ENCODE measurements at places on chromosomes 16 and 17.

DNA sequence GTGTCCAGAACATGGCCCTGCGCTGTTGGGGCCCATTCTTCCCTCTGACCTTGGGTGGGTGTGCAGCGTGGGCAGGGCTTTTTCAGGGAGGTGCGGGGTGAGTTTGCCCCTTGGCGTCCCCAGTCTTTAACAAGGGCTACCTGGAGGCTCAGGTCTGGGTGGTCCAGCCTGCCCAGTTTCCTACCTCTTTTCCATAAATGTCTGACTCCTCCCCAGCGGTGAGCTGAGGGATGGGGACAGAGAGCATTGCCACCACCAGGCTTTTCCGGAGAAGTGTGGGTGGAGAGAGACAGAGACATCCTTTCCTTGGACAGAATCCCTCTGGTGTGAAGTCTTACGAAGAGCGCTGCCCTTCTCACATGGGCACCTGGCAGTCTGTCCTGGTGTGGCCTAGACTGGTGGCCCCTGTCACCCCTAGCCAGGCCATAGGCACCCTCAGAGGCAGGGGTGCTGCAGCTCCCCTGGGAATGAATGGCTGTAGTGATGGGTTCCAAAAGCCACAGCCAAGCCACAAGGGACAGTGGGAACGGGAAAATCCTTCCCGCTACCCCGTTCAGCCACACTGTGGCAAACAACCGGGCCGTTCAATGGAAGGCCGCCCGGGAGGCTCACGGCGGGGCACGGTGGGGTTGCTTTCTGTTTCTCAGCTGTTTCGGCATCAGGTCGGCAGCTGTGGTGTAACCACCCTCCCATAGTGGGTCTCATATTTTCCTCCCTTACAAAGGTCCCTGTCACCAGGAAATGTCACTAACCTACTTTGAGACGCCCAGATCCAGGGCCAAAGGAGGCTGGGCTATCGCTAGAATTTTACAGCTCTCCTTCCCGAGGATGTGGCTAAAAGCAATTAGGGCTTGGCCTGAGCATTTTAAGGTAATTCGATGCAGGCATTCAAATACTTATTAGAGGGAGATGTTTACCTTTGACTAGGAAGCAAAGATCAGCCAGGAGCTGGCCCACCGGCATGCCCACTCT lies 61.9 kb upstream of the GSE1 start:
- no peak for DNase-seq

DNA sequence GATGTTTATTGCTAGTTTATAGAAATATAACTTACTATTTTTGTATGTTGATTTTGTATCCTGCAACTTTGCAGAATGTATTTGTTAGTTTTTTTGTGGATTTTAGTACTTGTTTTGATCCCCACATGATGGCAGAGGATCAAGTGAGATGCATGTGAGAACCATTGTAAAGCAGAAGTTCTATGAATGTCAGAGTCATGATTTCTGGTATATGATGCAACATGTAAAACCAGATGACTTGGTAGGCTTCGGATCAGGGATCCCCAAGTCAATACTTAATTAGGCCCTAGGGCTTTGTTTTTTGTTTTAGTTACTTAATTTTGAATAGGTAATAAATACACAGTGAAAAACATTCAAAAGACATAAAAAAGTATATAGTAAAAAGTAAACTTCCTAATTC lies 45.8 kb downstream of the ESRP2 start:
- no peak for DNase-seq

DNA sequence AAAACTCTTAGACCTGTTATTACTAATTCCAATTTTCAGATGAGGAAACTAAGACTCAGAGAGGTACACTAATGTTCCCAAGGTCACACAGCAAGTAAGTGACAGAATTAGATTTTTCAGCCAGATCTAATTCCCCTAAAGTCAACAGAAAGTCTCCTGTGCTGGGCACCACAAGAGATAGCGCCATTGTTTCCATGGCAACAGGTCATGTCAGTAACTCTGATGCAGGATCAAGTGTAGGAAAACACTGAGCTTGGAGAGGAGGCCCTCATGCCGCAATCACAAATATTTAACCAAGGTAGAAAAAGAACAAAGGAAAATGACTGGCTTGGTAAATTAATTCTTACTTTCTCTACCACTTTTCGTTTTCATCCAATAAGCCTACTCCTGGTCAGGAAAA lies 166.0 kb upstream of the CDH13 start:
- DNase-seq, result no peak

DNA sequence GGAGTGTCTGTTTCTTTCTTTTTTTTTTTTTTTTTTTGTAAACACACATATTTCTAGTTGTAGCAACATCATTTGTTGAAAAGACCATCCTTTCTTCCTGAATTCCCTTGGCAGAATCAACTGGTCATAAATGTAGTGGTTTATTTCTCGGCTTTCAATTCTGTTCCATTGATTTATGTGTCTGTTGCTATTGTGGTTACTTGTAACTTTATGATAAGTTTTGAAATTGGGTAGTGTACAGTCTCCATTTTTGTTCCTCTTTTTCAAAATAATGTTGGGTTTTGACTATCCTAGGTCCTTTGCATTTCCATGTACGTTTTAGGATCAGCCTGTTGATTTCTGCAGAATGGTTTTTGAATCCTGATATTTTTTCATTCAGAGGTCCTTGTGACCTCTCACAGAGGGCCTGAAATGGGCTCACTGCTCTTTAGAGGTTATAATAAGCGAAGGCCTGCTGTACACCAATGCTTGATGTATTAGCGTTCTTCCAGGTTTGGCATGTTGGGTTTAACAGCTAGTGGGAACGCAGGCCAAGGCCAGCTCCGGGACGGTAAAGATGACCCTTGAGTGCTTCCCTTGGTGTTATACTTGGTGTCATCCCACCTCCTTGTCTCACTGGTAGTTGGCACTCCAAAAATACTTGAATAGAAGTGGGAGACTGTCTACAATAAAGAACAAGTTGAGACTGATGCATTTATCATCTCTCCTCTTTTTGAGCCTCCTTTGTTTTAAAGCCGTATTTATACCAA lies 43.8 kb downstream of the ZNRF1 start:
- no peak for DNase-seq

DNA sequence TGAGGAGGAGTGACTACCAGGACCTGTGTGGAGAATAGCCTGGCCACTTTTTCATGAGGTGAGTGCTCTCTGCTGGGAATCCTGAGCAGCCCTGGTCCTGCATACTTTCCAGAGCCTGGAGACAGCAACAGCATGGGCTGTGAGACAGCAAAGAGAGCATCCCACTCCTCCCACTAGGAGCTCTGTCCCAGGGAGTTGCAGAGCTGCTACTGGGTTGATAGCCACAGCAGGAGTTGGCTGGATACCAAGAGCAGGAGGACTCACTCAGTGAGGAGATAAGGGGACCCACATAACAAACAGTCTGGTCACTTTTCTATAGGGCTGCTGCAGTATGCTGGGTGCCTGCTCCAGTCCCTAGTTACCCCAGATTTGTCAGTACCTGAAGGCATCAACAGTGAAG lies 439.3 kb upstream of the CDH8 start:
- DNase-seq, result no peak

DNA sequence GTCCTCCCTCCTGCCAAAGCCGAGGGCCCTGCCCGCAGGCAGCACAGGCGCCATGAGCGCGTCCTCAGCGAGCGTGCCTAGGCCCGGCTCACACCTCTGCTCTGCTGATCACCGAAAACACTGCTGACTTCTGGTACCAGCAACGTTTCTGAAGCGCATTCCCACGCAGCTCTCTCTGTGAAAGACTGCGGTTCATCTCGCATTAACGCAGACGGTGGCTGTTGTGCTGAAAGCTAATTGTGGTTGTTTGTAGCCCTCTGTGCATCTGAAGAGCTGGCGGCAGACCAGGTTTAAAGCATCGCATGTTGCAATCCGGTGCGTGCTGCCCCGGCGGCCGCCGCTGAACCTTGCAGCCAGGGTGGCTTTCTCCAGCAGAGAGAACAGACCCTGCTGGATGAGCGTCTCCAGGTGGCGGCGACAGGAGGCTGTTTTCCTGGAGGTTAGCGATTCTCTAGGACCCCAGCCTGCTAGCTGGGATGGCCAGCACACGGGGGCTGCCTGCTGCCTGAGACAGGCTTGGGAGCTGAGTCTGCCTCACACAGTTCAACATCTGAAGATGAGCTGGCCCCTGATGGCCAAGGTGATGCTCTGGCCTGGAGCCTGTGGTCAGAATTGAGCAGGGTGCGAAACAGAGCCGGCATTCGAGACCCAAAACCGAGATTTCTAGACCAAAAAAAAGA lies 49.8 kb upstream of the CHMP6 start:
- peak; percentile 79 for DNase-seq

- no peak for DNase-seq
Observed at GRCh38 chr16:67653789-67654402, 6.2 kb downstream of the ACD start.

- no peak for DNase-seq
Observed at GRCh38 chr16:75308011-75308410, 56.6 kb upstream of the BCAR1 start.

DNA sequence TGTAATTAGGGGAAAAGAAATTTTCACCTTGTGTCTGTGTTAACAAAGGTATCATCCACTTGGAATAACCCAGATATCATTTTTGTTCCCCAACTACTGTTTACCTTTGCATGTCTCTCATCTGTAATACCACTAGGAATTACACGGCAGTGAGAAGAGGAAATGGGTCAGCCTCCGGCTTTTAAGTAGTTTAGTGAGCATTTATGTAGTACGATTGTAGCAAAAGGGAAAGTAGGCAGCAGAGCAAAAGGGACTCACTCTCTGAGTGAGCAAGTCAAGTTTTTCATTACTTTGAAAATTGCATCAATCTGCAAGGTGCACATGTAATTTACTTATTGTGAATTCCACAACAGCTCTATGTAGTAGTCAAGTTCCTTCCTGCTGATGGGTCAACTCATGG lies 11.2 kb downstream of the PHF12 start:
- no peak for DNase-seq
